ENCODE measurements at places on chromosomes 7 and 10. TPM values are rescaled to one million over a fixed set of nuclear protein-coding genes. Genes with fewer than 3 reads are reported as not detected.
A peak's percentile ranks its signal among the peaks of the same experiment; 100 is the strongest.

DNA sequence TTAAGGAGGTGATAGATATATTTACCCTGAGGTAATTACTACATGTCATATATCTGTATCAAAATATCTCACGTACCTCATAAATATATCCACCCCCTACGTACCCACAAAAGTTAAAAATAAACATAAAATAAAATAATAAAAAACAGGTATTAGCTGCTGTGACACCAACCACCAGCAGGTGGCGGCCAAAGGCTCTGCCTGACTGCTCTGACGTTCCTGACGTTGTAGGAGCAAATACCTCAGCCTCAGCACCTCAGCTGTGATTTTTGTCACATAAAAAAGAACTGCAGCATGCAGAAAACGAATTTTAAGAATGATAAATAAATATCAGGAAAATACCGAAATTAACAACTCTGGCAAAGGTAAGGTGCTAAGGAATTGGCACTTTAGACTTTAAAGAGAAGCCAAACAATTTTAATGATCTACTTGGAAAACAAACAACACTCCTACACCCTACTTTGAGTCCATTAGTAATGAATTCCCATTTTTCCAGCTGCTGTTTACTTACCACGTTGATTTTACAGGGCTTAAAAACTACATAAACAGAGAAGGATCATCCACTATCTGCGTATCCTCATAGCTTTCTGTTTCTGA, 125.4 kb upstream of the TARP start:
- peak; percentile 17 for DNase-seq

DNA sequence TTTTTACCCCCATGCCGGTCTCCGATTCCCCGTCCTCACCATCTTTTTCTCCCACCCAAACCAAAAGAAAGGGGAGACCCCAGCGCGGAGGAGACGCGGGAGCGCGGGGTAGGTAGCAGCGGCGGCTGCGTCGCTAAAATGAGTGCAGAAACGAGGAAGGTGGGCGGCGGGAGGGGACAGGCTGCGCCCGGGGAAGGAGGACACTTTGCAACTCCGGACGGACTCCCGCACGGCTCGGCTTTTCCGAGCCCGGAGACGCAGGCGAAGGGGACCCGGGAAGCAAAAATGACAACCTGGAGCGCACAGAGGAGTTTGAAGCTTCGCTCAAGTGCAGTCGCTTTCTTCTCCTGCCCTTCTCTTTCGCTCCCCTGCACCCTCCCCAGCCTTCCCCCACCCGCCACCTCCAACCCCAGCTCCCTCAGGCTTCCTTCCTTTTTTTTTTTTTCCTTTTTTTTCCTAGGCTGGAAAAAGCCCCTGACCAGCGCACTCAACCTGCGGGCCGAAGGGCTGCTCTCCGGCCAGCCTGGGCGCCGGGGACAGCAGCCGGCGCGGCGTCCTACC, 453 bp downstream of the SFMBT2 start:
- DNase-seq = no peak

DNA sequence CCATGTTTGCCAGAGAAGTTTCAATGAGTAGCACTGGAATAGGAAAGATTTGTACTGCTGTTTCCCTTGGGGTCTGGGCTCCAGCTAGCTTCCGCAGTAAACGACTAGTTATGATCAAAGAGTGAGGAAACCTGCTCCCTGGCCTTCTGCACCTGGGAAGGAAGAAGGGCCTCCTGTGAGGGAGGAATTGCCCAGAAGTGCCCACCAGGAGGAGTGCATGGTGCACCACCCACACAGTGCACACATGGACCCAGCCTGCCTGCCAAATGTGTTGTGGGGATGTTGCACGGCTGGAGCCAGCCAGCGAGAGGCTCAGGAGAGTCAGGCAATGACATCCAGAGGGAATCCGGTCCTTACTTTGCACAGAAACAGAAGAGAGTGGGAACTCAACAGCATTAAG, 27.0 kb upstream of the FAM107B start:
- DNase-seq = no peak

- DNase-seq = no peak
Observed at GRCh38 chr7:133052401-133052756, 29.5 kb downstream of the CHCHD3 start.

Gene NRCAM
- 3.1 TPM for total RNA-seq

Gene AVPI1
- 17.0 TPM for total RNA-seq

- DNase-seq = no peak
Observed at GRCh38 chr10:31742255-31742654, 186.4 kb downstream of the ARHGAP12 start.
